H4 (cell line): ENCODE measurements at places on chromosomes 5 and 9.

- DNase-seq = no peak
Observed at GRCh38 chr9:82313697-82314096, 325.1 kb downstream of the SPATA31D1 start.

DNA sequence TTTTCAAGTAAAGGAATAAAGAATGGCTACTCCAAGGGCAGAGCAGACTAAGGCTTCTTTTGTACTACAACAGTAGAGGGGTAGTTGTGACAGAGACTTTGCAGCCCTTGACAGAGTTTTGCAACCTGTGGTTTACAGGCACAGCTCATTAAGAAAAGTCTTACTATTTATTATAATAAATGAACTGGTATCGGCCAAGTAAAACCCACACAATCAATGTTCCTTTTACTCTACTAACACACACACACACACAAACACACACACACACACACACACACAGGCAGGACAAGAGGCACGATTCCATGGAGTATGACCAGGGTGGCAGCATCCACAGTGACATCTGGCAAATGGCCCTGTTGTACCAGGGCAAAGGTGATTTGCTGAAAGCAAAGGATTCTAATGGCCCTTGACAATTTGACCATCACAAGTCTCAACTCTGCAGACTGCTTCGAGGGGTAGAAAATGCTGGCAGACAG, 59.1 kb upstream of the GOLPH3 start:
- DNase-seq = no peak

DNA sequence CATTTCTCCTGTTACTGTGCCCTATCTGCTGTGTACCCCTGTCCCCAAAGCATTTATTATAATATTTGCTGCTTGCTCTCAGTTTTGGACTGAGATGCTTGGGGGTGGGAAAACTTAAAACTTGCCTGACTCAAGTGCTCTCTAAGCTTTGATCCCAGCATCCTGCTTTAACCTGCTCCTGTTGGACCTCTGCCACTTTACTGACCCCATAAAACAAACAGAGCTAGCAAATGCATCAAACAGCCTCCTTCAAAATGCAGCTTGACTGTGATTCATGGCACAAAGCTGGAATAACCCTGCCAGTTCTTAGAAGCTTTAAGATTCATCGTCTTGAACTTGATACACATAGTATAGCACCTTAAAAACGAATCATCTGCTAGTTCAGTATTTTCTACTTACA, 212.5 kb downstream of the DEPDC1B start:
- peak; percentile 34 for DNase-seq

GRCh38 chr9:127214421-127215267, 49.9 kb upstream of the GARNL3 start:
- peak; percentile 64 for DNase-seq

GRCh38 chr5:13249854-13250253, 694.6 kb downstream of the DNAH5 start:
- DNase-seq = no peak

GRCh38 chr5:88886252-88886651, 3.3 kb upstream of the MEF2C start:
- no peak for DNase-seq

DNA sequence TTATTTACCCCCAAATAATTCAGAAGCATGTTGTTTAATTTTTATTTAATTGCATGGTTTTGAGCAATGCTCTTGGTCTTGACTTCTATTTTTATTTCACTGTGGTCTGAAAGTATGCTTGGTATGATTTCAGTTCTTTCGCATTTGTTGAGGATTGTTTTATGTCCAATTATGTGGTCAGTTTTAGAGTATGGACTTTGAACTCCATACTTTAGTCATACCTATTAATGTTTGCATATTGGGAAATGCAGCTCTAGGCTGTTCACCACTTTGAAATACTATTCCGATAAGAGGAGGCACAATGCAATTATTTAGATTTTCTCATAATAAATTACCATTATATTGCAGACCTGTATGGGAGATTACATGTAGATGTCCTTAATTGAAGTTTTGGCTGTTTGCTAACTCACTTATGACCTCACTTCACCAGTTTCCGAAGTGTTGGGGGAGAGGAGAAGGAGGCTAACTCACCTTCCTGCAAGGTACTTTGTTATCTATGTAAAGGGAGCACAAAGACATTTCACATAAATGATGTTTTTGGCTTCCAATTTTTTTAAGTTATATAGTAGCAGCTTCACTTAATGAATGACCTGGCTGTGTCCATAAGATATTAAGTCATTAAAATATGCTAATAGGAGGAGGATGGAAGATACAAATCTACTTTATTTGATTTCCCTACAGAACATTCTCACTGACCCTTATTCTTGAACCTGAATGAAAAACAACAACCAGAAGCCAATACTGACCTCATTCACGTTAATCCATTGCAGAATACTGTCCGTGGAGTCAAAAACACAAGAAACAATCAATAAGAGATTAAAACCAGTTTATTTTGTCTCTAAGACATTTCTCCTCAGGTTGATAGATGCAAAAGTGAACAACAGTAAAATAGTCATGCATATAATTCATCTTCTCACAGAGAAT, 970.3 kb upstream of the ARRDC3 start:
- DNase-seq = peak; percentile 16

DNA sequence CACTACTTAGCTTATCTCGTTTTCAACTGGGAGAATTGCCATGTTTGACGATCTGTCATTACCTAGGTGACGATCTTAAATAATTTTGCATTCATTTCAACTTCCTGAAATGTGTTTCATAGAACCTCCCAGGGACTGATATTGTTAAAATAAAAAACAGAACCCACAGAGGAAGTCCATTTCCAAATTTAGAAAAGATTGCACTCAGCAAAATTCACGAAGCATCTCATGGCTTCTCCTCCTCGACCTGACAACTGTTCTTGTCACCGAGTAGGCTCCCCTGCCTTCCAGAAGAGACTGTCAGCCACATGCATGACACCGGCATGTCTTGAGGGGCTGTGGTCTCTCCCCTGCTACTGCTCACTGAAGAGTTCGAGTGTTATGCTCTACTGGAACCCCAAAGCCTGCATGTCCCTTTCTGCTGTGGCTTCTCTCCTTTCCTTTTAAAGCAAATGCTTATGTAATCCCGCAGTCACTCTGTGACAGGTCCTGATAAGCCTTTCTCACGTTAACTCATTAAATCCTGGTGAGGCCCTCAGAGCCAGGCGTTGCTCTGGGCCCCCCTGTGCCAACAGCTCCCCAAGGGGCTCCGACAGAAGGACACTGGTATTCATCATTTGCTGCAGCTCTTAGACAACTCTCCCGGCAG, 26.8 kb upstream of the ANKRD33B start:
- DNase-seq = no peak

DNA sequence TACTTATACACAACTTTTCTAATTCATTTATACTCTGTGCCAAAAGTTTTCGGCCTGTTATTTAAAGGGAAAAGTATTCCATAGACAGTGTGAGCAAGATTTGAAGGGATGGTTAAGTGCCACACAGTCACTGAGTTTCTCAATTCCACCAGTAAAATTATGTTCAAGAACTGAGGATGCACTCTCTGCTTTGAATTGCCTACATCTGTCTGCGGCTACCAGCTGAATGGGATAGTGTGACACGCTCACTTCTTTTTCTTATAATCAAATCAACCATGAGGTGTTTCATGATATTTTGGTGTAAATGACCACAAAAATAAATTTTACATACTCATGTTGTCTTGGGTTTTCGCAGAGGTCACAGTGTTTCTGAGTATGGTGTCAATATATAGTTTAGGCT, 218.4 kb upstream of the TMEM161B start:
- DNase-seq = no peak

GRCh38 chr5:149627070-149627469, 45.8 kb downstream of the ARHGEF37 start:
- DNase-seq = no peak

DNA sequence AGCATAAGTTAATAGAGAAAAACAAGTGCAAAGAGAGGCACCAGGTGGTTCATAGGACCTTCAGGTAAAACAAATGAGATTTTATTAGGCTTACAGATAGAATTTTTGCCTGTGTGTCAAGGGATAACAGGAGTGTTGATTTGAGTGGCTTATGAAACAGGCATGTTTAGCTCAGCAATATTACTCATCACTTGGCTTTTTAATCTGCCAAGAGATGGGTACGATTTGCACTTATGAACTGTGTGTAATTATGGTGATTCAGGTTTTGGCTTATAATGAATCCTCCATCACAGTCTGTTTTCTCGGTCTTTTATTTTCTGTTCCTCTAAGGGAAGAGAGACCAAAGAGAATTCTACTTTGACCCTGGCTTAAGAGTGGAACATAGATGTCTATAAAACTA, 199.3 kb downstream of the DMRTA1 start:
- DNase-seq = no peak

DNA sequence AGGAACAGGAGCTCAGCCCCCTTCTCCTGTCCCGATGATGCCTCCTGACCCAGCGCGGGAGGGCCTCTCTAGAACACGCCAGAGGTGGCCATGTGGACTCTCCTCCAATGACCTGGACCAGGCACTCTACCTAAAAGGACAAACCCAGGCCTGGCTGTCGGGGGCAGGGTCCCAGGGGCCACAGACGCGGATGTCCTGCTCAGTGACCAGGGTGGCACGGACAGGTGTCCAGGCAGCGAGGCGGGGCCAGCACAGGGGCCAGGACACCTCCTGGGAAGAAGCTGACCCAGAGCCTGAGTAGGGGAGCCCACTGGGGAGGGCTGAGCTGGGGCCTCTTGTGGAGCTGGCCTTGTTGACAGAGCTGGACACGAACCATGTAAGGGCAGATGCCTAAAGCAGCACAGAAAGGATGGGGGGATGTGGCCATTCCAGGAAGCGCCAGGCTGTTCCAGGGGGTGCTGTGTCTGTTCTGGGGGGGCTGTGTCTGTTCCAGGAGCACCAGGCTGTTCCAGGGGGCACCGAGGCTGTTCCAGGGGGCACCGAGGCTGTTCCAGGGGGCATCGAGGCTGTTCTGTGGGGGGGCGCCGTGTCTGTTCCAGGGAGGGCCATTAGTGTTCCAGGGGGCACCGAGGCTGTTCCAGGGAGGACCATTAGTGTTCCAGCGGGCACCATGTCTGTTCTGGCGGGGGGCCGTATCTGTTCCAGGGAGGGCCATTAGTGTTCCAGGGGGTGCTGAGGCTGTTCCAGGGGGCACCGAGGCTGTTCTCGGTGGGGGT, 30.5 kb downstream of the EXD3 start:
- DNase-seq = no peak

DNA sequence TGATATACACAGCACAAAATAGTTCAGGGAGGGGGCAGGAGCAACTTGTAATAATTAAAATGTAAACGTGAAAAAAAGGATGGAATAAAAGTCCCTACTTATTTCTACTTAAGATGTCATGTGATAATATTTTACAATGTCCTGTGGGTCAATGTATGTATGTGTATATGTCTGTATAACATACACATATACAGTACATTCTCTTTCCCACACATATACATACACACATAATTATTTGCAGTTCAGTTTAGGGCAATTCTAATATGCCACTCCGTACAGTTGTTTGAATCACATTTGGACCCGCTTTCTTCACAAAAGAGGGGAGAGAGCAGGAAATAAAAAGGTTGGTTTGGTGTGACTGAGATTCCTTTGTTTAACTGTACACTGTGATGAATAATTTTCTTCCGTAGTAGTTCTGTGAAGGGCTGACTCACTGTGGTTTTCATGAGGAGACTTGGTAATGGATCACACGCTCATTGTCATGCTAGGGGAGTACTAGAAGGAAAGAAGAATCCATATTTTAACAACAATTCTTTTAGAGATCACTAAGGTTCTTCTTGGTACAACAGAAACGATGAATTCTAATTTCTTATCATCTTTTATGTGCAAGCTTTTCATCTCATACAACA, 26.2 kb upstream of the ACOT12 start:
- peak; percentile 96 for DNase-seq

GRCh38 chr5:74643111-74643562, 2.6 kb upstream of the ENC1 start:
- DNase-seq = peak; percentile 93

DNA sequence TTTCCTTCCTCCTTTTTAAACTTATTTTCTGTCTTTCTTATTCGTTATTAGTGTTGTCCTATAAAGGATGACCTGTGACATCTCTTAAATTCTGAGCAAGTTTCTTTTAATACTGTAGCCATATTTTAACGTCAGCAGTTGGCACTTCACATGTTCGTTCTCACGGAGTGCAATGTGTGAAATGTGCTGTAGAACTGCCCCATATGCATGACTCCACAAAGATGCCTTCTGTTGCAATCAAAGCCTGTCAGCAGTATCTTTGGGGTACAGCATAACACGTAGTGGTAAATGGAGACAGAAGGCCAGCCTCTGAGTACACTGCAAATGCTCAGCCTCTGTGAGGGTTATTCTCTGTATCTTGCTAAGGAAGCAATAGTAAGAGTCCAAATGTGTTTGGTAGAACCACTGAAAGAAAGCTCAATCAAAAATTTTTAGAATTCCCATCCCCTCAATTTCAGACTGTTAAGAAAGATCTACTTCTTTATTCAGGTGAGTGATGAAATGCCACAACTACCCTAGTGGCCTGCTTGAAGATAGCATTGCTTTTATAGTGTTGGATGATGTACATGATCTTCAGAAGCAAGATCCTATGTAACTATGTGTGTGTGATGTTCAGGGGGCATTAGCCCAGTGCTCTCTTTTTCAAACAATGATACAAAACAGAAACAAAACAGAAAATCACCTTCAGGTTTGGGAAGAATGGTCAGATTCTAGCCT, 277.7 kb downstream of the TMEM167A start:
- no peak for DNase-seq

DNA sequence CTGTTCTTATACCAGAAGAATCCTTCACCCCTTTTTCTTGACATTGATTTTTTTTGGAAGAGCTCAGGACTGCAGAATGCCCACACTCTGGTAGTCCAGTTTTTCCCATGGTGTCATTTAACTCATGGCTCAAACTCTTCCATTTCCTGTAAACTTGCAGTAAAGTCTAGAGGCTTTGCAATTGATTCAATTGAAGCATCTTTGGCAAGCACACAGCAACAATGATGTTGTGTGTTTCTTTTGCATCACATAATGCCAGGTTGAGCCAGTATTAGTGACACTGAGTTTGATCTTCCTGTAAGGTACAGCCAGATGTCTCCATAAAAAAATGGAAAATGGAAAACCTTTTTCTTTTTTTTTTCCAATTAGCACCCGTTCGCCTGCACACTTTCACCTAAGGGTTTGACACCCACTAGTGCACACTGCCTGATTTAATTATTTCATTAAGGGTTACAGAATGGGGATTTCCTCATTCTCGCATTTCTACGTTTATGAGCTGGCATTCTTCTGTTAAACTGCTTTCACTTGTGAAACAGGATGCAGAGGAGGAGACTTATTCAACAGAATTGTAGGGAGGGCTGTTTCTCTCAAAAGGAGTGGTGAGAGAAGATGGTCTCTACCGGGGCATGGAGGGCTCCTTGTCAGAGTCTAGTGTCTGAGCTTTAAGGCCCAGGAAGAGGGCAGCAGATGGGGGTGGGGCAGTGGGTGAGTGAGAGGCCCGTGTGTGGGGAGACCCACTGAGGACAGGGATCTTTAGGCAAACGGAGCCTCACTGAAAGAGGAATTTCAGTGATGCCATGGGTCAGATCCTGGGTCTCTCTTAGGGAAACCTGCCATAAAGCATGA, 2.2 kb upstream of the S1PR3 start:
- DNase-seq = peak; percentile 35

- no peak for DNase-seq
Observed at GRCh38 chr5:20500546-20500945, 512.5 kb upstream of the CDH18 start.
